A549 (cell line): ENCODE measurements at places on chromosomes 1 and 21. TPM values are rescaled to one million over a fixed set of nuclear protein-coding genes. Genes with fewer than 3 reads are reported as not detected.

DNA sequence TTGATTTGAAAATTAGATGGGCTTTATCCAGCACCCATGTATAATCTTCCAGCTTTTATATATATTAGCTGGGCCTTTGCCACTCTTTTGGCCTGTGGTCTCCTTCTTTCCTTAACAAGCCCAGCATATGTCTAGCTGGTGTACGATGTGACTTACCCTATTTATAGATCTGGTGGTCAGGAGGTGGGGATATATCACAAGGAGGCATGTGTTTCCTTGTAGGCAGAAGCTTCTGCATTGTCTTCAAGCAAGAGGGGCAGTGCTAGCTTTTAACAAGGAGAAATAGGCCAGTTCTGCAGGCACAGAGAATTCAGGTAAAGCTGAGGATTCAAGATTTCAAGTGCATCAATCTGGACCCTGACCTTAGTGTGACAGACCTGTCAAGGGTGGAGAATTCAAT lies 38.0 kb upstream of the DNASE2B start:
- no peak for DNase-seq

DNA sequence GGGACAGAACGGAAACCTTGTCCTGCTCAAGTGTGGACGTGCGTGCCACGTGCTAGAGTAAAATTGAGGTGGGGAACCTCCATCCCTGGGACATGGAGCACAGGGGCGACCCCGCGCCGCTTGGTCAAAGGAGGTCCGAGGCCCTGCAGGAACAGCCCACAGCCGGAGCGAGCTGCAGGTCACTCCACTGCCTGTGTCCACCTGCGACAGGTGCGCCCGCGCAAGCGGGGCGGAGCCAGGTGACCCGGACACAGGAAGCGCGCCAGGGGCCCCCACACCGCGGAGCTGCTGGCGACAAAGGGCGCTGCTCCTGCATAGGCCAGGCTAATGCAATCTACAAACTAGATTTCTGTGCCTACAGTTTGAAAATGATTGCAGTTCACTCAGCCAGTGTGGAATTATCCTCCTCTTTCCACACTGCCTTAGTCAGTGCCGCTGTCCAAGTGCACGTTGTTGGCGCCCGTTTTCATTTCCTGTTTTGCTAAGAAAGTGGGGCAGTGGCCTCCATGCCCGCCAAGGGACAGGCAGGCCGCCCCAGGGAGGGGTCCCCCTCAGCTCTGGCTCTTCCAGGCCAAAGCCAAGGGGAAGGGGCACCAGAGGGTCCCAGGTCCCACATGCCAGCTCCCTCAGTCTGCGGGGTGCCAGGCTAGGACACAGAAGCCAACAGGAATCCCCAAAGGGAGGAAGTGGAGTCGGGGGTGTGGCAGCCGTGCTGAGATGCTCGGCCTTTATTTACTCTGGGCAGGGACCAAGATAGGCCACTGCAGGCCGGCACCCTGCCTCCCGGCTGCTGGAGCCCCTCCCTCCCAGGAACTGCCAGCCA lies 4.3 kb upstream of the NADK start:
- DNase-seq, result peak; percentile 57

- DNase-seq, result no peak
Observed at GRCh38 chr1:18939398-18940302, 16.8 kb downstream of the IFFO2 start.

GRCh38 chr21:33948096-33948950 lies 32.7 kb upstream of the ATP5PO start:
- DNase-seq, result peak; percentile 53

GRCh38 chr1:177873238-177873637 lies 96.6 kb downstream of the SEC16B start:
- peak; percentile 14 for DNase-seq

DNA sequence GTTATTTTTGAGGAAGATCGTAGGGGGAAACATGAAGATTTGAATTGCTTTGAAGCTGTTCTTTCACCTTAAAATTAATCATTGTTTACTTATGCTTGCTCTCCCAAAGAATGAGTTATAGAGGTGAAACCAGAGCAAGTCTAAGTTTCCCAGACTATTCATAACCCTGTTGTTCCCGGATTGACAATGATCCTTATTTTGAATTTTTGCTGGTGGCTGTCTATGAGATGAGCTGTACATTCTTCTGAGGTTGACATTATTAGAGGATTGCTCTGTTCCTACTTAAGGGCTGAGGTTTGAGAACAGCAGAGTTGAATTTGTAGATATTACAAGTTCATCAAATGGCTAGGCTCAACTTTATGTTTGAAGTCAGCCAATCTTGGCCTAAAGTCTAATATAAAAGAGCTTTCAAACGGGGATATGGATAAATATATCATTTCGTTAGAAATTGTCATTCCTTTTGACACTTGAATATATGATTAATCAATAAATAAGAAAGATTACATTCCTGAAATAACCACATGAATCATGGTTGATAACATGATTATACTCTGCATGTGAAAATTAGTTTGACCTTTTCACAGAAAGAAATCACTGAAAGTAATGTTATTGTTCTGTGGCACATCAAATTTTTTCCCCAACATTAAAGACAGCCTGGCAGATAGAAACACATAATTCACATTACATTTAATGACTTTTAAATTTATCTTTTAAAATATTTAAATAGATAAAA lies 19.1 kb upstream of the PDE4B start:
- DNase-seq, result no peak

DNA sequence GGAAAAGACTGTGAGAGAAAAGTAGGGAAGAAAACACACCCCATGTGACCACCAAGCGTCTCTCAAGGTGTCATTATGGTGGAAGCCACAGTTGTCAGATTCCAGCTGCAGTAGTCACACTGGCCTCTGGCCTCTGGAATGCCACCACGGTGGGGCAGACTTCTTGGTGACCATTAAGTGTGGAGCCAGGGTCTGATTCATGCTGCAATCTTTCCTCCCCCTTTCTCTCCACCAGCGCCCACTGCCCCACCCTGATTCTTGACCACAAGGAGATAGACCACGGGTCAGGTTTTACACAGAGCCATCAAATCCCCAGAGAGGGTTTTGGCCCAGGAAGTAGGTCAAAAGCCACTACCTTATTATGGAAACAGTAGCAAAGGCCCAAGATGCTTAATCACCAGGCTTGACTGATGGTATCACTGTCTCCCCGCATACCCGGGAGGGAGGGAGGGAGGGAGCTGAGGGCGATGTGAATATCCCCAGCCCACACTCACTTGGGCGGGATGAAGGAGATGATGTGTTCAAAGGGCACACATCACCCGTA lies 52.7 kb upstream of the GRHL3 start:
- DNase-seq, result peak; percentile 88

GRCh38 chr21:31844206-31844605 lies 28.6 kb upstream of the HUNK start:
- no peak for DNase-seq

DNA sequence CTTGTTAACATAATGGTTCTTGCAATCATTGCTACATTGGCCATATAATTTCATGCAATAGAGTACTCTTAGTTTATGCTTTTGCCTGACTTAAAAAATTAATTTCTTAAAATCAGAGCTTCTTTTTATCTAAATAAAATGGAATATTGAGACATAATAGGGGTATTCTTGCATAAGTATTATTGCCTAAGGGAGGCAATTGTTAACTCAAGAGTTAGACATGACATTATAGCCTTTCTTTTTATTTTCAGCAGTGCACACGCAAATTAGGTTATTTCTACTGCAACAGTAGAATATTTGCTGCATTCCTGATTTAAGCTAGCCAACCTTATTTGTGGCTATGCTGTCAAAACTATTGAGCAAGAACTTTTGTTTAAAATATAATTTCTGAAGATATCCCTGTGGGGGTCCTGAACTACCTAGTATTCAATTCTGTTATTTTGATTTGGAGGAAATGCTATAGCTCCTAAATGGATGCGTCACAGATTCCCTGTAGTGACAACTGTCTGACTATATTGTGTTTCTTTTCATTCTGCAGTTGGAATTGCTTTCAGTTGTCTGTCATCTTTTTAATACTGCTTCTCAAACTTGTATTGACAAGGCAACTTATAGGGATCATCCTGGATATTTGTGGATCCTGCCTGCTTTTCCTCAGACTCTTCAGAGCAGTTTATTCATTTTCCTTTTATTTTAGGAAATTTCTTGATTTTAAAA lies 211.0 kb downstream of the PATJ start:
- no peak for DNase-seq

DNA sequence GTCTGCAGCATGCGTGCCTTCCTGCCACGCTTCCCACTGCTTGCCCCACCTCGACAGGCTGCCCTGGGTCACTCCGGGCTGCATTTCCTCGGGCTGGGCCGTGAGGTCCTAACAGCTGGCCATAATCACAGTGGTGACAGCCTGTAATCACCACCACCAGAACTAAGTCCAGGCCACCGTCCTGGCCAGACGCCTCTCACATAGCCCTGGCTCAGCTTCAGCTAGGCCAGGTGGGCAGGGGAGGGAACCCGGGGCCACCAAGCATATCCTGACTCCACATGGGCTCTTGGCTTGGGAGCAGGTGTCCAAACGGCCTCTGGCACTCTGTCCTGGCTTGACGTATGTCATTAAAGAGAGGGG lies 229.5 kb downstream of the TRABD2B start:
- DNase-seq, result no peak

DNA sequence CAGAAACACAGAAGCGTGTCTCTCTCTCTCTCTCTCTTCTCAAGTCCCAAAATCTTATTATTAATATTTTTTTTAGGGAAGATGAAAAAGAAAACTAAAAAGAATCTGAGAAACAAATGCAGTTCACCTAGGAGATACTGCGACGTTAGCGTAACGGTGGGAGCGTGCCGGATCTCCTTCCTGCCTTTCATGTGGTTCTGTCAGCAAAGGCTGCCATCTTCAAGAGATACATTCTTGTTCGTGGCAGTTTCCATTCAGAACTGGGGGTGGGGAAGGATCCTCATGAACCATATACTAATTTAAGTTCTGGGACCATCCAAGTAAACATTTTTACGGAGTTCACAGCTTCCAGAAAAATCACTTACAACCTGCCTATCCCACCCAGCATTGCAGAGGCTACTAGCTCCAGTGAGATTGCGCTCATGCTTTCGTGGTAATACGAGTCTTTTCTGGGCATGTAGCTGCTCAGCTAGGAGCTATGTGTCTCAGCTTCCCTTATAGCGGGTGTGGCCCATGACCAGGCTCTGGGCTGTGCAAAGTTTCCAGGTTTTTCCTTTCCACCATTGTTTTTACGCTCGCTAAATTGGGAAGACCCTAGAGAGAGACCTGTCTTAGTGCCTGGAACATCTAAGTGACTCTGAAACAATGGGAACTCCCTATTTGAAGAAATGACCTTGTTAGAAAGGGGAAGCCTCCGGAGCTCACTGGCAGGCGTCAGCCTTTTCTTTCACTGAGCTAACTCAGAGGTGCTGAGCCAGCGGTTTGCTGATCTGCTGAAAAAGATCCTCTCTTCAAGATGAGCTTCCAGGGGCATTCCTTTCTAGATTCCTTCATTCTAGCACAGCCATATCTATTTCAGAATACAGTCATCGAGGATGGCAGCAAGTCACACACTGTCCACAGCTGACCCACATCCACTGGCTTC lies 17.3 kb downstream of the SLAMF1 start:
- no peak for DNase-seq

- DNase-seq, result no peak
Observed at GRCh38 chr1:6261615-6261995, 707 bp upstream of the GPR153 start.

DNA sequence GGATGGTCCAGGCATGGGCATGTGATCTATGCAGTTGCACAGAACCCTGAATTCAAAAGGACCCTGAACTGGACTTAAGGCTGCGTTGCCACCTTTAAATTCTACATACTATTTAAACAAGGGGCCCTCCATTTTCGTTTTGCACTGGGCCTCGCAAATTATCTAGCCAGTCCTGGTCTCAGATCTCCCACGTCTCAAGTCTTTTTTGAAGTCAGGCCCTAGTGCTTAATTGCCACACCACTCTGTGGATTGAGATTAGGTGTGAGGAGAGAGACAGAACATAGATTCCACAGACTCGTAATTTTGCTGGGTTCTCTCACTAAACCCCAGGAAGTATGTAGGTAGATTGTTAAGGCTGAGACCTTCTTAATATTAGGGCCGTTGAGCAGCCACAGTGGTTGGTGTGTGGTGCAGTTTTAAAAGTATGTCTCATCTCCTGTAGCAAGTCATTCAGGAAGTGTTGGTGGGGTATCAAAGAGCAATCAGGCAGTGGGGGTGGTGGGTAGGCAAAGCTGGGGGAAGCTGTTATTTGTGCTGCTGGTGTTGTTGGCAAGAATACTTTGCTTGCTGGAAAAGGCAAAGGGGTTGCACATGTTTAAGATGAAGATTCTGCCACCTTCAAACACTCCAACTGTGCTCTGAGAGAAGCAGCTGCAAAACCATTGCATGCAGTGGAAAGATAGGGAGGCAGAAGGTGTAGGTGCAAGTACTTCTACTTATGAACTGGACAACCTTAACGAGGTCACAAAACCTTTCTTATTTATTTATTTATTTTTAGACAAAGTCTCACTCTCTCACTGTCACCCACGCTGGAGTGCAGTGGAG lies 11.2 kb downstream of the CD84 start:
- no peak for DNase-seq

DNA sequence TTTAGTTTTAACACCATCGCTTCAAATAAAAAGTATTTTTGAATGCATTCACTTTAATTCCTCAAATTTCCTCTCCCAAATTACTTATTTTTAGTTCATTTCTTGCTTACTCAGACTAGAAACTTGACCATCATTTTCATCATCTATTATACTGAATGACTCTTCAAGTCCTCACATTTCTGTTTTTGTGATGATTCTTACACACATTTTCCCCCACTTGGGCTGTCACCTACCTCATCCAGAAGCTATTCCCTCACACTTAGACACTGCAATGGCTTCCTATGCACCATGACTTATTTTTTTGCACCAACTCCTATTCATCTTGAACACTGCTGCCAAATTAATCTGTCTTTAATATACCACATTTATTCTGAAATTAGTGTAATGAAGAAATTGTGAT lies 239.6 kb upstream of the DUSP10 start:
- DNase-seq, result no peak

- DNase-seq, result no peak
Observed at GRCh38 chr1:203475012-203475981, at the start of gene PRELP. Gene PRELP (plus strand): TSS chr1:203475806. CDS start chr1:203483185, 7,379 bp downstream.

- DNase-seq, result no peak
Observed at GRCh38 chr1:227756172-227756959, 21.1 kb downstream of the SNAP47 start.

DNA sequence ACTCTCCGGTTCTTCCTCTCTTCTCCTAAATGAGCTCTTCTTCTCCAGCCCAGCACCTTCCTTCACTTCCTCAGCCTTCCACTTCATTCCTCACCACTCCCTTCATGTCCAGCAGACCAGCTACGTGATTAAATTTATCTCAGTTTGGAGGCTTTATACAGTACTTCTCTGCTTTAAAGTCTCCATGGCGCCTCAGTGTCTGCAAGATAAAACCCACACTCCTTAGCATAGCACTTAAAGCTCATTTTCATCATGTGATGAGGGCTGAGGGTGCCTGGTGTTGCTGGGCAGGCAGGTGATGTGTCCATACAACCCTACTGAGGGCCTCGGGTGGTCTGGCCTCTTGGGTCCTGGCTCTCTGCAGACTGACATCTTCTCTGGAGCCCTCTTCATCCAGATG lies 7.7 kb downstream of the SLC5A9 start:
- no peak for DNase-seq

The FAM72B gene
- 12.5 to 13.3 TPM (median 12.5 TPM) in 3 replicates for polyA plus RNA-seq

The SELP gene
- not detected in 3 replicates for polyA plus RNA-seq

The CNR2 gene
- polyA plus RNA-seq, result not detected in 3 replicates

The AQP10 gene
- not detected in 3 replicates for polyA plus RNA-seq

The DMBX1 gene
- polyA plus RNA-seq, result 1.1 to 2.2 TPM (median 1.7 TPM) in 3 replicates

The LCE3E gene
- polyA plus RNA-seq, result not detected in 3 replicates

The PIK3C2B gene
- 9.0 to 9.7 TPM (median 9.4 TPM) in 3 replicates for polyA plus RNA-seq
